Ascending aorta (tissue), 2 donors: ENCODE measurements at places on chromosomes 3 and 15. TPM values are rescaled to one million over a fixed set of nuclear protein-coding genes. Genes with fewer than 3 reads are reported as not detected.

GRCh38 chr15:95162967-95163531 lies 931.7 kb downstream of the MCTP2 start:
- H3K27ac ChIP-seq = peak overlapping the region; percentile 87
- DNase-seq = peak; percentile 68
- no peaks in the 10 kb centered on the region for H3K36me3 ChIP-seq

DNA sequence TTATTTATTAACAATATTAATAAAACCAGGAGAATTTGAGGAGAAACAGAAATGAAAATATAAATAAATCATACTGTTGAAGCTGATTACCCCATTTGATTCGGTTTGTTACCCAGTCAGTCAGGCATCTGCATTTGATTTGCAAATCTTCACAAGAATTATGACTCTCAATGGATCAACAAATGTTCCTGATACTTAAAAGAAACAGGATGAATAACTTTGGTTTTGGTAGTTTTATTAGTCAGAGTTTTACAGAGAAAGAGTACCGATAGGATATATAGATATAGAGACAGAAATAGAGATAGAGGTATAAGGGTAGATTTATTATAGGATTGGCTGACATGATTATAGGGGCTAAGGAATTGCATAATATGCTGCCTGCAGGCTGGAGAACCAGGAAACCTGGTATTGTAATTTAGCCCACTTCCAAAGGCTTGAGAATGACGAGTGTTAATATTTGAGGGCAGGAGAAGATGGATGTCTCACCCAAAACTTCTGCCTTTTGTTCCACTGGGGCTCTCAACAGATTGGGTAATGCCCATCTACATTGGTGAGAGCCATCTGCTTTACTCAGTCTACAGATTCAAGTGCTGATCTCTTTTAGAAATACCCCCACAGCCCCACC lies 241.6 kb upstream of the COL8A1 start:
- no peaks in the 10 kb centered on the region for H3K36me3 ChIP-seq
- no peak overlapping the region for H3K4me3 ChIP-seq
- no peak overlapping the region for H3K27ac ChIP-seq
- no peaks in the 10 kb centered on the region for H3K27me3 ChIP-seq

DNA sequence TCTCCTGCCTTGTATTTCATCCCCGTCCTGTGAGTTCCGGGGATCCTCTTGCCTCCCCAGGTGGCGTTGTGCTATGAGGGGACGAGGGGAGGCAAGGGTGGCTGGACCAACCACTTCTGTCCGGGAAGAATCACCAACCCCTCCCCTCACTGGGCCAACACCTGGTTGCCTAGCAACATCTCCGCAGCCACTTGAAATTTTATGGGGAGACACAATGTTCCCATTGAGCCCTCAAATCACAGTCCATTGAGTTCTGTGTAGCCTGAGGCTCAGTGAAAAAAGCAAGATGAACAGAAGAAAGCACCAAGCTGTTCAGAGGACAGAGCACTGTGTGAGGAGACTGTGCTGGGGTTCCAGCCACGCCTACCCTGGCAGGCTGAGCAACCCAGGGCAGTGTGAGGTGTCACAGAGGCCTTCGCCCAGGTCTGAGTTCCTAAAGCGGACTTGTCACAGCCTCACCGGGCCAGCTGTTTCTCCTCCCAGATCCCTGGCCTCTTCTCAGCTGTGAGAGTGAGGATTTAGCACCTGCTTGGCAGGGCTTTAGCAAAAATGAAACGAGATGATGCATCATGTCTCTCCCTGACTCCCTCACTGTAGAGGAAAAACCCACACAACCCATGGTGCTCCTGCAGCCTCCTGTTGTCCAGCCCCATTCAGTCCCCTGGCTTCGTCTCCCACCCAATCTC lies 76.8 kb downstream of the ATP2B2 start:
- no peak for DNase-seq
- H3K27ac ChIP-seq = no peak overlapping the region
- no peaks in the 10 kb centered on the region for H3K4me1 ChIP-seq
- H3K36me3 ChIP-seq = no peaks in the 10 kb centered on the region

Gene LRTM1
- not detected for total RNA-seq

Gene SYNPR
- total RNA-seq = not detected
